Hair follicular keratinocyte (primary cell): ENCODE measurements at places on chromosomes 12 and 14. TPM values are rescaled to one million over a fixed set of nuclear protein-coding genes. Genes with fewer than 3 reads are reported as not detected.

SALL2 gene
- total RNA-seq, result 1.2 and 3.2 TPM in 2 replicates

VRTN gene
- total RNA-seq, result not detected in 2 replicates

CLECL1 gene
- not detected in 2 replicates for total RNA-seq

CMA1 gene
- not detected in 2 replicates for total RNA-seq

GPRC5A gene
- total RNA-seq, result 1.2 and 1.4 TPM in 2 replicates

FBXO21 gene
- total RNA-seq, result 48.7 and 54.0 TPM in 2 replicates

PIWIL1 gene
- under 0.01 TPM in 1 of 2 replicates, not detected in the other for total RNA-seq

PGF gene
- total RNA-seq, result 44.9 and 50.9 TPM in 2 replicates

APOF gene
- not detected in 2 replicates for total RNA-seq

TSPAN19 gene
- total RNA-seq, result 0.55 and 0.57 TPM in 2 replicates

AKAP3 gene
- total RNA-seq, result 0.62 and 1.2 TPM in 2 replicates

TSHR gene
- not detected in 2 replicates for total RNA-seq

VWF gene
- not detected in 2 replicates for total RNA-seq

KRT72 gene
- total RNA-seq, result not detected in 2 replicates

KLRK1 gene
- 0.31 TPM in 1 of 2 replicates, not detected in the other for total RNA-seq

ANAPC7 gene
- total RNA-seq, result 35.9 and 42.1 TPM in 2 replicates

NUBPL gene
- 9.8 and 15.0 TPM in 2 replicates for total RNA-seq

KRT4 gene
- total RNA-seq, result not detected in 2 replicates

LPCAT3 gene
- total RNA-seq, result 17.3 and 32.2 TPM in 2 replicates

PTGER2 gene
- total RNA-seq, result 0.84 and 1.2 TPM in 2 replicates

ZC2HC1C gene
- total RNA-seq, result 0.57 TPM in 1 of 2 replicates, not detected in the other

ZFC3H1 gene
- total RNA-seq, result 8.3 and 8.4 TPM in 2 replicates

NANOG gene
- total RNA-seq, result not detected in 2 replicates

CCDC177 gene
- total RNA-seq, result not detected in 2 replicates

LALBA gene
- not detected in 2 replicates for total RNA-seq
